ENCODE measurements at places on chromosomes 1 and 21. TPM values are rescaled to one million over a fixed set of nuclear protein-coding genes. Genes with fewer than 3 reads are reported as not detected.

CASP9 gene
- 14.2 TPM for total RNA-seq

ZC3H11A gene
- 44.3 TPM for total RNA-seq

TMEM269 gene
- not detected for total RNA-seq

SPATA46 gene
- not detected for total RNA-seq

ATP8B2 gene
- total RNA-seq: 13.1 TPM

RPTN gene
- not detected for total RNA-seq

WLS gene
- 116 TPM for total RNA-seq

DNA sequence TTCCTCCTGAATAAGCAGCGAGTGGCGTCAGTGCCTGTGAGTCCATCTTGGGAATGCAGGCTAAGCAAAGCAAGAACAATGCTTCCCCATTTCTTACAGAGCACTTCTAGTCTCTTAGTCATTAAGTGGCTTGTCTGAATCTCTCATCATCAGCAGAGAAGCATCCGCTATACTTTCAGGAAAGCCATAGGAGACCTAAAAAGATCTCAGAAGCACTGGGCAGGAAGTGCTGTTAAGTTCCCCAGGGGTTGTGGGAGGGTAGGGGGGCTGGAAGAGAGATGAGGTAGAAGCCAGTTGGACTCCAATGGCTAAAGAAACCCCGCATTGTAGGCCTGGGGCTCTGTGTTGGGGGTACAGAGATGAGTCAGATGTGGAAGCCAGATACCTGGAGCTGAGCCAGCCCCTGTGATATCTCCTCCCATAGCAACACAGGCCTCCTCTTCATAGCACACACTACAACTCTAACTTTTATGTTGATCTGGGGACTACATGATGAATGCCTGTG is 44.9 kb downstream of the SYT6 start:
- DNase-seq: no peak

- DNase-seq: peak; percentile 64
Measured at GRCh38 chr1:42165511-42166210, 1.1 kb upstream of the GUCA2A start.

DNA sequence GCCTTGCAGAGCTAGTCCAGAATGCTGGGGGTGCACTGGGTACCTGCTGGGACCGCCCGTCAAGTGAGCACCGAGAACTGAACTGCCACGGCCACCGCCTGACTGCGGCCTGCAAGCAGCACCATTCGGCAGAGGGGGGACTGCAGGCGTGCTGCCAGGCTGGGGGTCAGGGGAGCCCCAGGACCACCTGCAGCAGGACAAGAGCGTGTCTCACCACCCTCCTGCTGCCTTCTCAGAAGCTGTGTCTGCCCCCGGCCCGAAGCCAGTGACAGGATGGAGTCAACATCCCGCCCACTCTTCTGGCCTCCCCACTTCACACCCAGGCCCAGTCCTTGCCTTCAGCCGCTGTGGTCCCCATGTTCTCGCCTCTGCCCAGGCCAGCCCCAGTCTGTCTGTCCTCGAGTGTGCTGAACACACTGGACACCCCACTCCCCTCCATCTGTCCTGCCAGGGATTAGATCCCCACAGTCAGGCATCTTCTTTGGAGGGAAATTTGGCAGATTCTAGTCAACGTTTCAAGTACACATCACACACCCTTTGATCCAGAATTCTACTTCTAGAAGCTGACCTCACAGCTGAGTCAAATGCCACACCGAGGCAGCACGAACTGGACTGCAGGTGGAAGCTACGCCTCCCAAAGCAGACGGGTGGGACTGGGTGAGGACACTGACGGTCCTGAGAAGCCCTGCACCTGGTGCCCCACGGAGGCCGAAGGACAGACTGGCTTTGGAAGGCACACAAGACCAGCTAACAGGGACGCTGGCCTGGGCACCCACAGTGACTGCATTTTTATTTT is 26.0 kb downstream of the PTTG1IP start:
- DNase-seq: no peak

GRCh38 chr1:70518106-70518505 is 107.0 kb downstream of the CTH start:
- DNase-seq: no peak

GRCh38 chr21:44407493-44407892 is 47.8 kb upstream of the LRRC3 start:
- DNase-seq: no peak

DNA sequence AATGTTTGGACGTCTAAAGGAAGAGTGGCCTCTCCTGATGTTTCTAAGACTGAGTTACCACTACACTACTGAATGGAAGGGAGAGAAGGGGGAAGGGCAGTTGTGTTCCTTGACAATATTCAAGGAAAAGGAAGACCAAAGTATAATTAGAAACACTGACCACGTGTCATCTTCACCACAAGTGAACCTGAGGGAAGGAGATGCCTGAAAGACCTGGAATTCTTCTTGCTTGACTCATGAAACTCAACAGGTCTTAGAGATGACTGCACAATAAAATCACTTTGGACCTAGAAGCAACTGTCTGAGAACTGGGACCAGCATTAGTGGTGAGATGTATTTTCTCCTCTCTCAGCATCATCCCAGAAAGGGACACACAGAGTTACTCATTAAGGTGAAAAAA is 56.7 kb downstream of the PTPN14 start:
- no peak for DNase-seq

- DNase-seq: no peak
Measured at GRCh38 chr1:30764939-30765555, 7.5 kb upstream of the LAPTM5 start.

- DNase-seq: no peak
Measured at GRCh38 chr1:90605070-90605469, 112.0 kb downstream of the BARHL2 start.

DNA sequence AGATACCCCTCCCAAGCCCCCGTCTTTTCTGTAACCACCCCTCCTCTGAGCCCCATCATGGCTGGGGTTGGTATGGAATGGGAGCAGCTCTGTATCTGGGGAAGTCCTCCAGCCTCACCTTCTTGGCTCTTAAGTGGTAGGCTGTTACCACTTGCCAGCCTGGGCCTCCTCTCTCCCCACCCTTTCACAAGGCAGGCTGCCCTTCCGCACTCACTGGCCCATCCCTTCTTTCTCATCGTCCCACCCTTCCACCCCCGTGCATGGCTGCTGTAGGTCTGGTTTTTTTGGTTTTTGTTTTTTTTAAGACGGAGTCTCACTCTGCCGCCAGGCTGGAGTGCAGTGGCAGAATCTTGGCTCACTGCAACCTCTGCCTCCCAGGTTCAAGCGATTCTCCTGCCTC is 5.2 kb downstream of the CYB561D1 start:
- DNase-seq: no peak

DNA sequence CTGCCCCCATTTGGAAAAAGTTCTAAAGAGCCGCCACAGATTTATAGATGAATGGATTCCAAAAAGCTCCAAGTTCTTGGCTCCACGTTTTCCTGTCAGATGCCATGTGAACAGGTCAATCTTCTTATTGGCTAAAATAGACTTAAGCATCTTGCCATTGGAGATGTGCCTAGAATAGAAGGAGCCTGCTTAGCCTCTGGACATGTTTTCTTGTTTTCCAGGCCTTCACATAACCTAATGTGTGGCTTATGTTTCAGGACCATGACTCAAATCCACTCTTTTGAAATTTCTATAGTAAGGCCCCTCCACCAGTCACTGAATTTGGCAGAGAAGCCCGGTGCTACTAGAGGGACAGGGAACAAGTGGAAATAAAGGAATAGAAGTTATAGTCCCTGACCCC is 31.5 kb downstream of the PHC2 start:
- no peak for DNase-seq

- DNase-seq: no peak
Measured at GRCh38 chr1:115567431-115567830, 74.3 kb upstream of the VANGL1 start.

- no peak for DNase-seq
Measured at GRCh38 chr21:32190493-32191144, 88.2 kb downstream of the MIS18A start.

- no peak for DNase-seq
Measured at GRCh38 chr1:59557549-59557885, 257.2 kb upstream of the HOOK1 start.

GRCh38 chr1:42145764-42146625 is 7.2 kb upstream of the GUCA2B start:
- DNase-seq: no peak

DNA sequence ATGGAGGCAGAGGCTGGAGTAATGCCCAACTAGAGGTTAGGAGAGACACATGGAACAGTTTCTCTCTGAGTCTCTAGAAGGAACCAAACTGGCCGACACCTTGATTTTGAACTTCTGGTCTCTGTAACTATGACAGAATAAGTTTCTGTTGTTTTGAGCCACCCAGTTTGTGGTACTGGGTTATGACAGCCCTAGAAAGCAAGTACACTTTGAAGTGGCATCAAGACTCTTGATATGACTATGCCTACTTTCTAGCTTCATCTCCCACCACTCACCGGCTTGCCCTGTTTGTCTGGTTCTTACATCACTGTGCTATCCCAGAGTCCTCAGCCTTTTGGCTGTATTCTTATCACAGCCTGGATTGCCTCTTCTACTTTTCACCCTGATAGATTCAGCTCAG is 230.3 kb upstream of the USP24 start:
- no peak for DNase-seq

GRCh38 chr1:234950598-234950997 is 178.0 kb downstream of the TOMM20 start:
- no peak for DNase-seq

DNA sequence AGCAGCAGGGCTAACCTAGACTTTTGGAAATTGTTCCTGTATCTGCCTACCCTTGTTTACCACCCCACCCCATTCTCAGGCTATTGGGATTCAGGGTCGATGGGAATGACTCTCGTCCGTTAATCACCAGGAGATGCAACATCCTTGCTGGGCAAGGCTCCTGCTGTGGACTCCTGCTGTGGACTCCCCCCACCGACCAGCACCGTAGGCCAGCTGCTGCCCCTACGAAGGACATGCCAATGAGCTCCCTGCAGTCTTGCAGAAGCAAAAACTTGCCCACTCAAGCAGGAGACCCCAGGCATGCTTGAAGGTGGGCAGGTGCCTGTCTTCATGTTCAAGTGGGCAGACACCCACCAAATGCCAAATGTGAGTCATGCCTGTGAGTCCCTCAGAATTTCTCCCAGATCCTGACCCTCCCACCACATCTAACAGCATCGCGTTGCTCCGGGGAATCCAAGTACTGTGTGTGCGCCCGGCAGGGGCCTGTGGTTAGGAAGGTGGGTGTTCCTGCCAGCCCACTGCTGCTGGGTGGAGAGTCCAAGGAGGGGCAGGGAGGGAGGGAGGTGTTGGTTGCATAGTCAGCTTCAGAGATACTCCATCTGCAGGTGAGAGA is 41.7 kb upstream of the SOX13 start:
- DNase-seq: no peak

- no peak for DNase-seq
Measured at GRCh38 chr21:25658427-25659035, 19.5 kb downstream of the JAM2 start.

DNA sequence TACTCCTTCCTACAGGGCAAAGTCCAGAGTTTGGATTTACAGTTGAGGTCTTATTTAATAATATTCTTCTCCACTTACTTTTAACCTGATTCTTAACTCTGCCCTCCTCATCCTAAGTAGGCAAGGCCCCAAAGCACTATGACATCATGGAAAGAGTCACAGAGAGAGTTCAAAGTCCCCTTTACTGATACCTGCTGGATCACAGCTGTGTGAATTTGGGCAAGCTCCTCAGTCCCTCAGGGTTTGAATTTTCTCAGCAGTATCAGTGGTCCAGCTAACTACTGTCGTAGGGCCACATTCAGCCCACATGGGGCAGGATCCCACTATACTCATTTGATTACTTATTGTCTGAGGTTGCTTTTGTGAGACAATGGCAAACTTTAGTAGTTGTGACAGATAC is 16.0 kb downstream of the TYW3 start:
- DNase-seq: no peak

DNA sequence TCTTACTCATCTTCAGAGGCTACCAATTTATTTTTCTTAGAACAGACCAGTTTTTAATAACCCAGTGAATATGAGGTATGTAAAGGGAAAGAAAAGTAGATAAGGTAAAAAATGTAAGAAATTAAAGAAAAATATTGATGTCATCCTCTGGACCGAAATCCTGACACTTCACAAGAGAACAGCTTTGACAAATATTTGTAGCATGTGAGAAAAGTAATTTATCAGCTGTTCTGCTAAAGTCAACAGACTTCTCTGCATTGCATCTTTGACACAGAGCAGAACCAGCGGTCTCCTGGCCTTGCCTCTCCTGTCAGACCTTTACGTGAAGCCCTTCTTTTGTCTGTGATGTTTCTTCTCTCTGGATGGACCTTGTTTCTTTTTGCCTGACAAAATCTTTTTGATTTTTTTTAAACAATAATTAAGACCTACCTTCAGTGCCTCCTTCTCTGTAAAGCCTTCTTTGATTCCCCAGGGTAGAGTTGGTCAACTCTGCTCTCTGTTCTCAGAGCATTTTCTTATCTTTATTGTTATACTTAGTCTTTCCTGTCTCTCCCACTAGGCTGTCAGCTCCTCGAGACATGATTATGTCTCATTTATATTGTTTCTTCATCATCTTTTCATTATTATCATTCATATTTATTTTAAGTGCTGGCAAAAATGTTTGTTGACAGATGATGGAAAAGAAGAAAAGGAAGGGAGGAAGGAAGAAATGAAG is 35.4 kb downstream of the RGS4 start:
- DNase-seq: no peak

GRCh38 chr1:89287181-89288050 is 14.8 kb upstream of the GBP5 start:
- no peak for DNase-seq

All from heart right ventricle (tissue), 16 donors.